ENCODE measurements at places on chromosomes 5 and 9.

GRCh38 chr5:955886-956761 lies 52.5 kb upstream of the NKD2 start:
- no peak for DNase-seq

DNA sequence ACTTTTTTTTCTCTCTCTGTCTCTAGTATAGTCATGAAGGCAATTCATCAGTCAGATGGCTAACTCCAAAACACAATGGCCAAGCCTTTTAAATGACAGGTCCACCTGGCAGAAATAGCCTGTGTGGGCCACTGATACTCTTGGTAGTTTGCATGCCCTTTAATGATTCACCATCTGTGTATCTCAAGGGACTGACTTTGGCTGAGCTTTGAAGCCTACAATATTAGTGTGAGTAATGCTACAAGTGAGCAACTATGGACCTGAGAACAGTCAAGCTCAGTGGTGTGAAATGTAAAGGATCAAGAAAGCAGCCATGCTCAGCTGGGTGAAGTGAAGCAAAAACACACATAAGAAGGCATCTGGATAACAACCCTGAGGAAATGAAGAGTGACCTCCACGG lies 506.9 kb downstream of the TLE1 start:
- DNase-seq: no peak

GRCh38 chr5:151078490-151079262 lies 2.2 kb downstream of the TNIP1 start:
- DNase-seq: peak; percentile 82

DNA sequence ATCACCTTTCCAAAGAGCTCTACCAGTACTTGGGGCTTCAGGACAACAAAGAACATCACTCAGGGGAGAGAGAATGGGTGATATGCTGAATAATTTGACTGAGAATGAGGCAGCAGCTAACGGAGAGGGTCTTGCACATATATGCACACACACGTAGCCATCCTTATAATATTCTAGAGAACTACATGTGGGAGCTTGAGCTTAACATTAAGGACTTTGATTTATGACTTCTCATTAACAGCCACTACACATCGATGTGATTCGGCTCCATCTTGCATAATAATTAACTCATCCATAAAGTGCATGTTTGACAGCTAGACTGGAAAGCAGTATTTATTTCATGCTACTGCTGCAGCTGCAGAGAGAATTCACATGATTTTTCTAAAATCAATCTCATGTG lies 163.4 kb downstream of the RAB3C start:
- no peak for DNase-seq

GRCh38 chr5:125232779-125233230 lies 486.4 kb upstream of the ZNF608 start:
- no peak for DNase-seq

DNA sequence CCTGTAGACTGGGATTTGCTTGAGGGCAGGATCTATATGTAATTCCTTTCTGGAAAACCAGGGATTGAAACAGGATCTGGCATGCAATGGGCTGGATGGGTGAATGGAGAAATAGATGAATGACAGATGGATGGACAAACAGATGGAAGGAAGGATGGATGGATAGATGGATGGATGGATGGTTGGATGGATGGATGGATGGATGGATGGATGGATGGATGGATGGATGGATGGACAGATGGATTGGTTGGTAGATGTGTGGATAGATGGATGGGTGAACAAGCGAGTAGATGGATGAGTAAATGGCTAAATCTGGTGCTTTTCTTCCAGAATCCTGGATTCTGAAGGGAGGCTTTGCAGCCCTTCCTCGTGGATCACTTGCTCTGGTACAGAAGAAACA lies 162.5 kb upstream of the SMIM23 start:
- no peak for DNase-seq

All from GM13977 (cell line).